ENCODE measurements at places on chromosomes 6 and 20.

DNA sequence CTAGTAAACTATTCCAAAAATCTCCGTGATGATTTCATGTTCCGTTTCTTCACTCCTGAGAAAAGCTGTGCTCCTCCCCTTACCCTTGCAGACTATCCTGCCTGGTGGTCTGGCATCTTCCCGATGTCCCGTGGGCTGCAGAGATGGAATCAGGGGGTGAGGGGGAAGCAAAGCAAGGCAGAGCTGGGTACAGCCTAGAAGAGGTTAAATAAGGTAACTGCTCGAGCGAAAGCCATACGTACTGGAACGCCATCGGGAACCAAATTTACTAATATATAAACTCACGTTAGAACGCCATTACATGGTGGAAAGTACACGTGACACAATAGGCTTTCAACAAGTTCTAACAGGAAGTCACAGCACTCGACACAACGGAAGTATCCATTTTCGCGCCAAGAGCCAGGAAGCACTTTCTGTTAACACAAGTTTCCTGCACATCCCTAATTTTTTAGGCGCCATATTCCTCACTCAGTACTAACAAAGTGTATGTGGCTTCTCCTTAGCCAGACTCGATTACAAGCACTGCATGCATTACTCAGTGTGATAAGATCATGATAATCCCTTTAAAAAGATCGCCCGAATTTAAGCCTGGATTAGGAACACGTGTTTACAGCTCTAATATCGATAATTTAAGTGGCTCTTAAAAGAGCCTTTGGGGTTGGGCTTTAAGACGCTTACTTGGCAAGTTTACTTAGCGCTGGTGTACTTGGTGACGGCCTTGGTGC, 101.6 kb upstream of the PRSS16 start:
- peak; percentile 91 for DNase-seq

GRCh38 chr20:4750381-4750780, 28.7 kb downstream of the PRND start:
- no peak for DNase-seq

DNA sequence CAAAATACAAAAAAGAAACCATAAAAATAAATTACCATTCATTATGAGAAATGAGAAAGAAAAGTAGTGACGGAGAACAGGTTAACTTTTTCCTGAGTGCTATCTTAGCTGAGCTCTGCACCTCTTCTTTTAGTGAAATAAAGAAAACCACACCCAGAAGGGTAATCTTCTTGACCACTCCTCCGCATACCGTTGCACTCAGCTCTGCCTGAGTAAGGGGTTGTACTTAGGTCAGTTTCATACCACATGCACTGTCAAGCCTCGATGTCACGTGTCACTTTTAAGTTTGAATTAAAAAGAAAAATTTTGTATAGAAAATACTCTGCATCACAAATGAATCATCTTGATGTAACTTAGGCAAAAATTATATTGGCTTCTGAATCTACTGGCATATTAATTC, 2.8 kb downstream of the EZR start:
- no peak for DNase-seq

GRCh38 chr6:16583144-16583762, 178.0 kb downstream of the ATXN1 start:
- DNase-seq, result no peak

DNA sequence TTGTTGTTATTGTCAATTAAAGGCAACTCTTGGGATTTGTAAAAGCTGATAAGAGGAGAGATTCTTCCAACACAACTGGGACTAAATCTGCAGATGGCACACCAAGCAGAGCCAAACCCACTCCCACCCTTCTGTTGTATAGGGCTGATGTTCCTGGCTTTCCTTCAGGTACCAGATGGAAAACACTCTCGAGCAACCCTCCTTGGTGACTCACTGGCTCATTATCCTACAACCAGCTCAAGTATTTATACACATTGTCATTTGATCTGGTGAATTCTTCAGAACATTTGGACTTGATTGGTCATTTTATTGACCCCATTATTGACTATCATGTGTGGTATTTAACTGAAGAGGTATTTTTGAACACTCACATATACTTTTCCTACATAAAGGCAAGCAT, 190.3 kb upstream of the PCSK2 start:
- no peak for DNase-seq

DNA sequence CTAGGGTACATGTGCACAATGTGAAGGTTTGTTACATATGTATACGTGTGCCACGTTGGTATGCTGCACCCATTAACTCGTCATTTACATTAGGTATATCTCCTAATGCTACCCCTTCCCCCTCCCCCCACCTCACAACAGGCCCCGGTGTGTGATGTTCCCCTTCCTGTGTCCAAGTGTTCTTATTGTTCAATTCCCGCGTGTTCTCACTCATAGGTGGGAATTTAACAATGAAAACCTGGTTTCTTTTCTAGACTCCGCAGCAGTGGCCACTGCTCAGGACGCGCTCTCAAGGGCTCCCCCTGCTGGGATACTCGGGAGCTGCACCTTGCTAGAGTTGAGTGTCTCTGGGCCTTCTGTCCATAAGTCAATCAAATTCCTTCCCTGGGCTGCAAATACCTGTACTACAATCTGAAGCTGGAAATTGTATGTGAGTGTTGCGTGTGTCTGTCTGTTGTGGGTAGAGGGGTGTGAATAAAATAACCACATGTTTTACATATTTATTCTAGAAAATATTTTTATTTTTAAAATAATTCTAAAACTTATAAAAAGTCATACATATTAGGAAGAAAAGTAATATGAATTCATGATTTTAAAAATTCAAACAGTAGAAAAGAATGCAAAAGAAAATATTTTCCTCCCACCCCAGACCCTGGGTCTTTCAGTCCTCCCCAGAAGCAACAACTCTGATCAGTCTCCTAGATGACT, 8.2 kb upstream of the CEP250 start:
- DNase-seq, result peak; percentile 59

GRCh38 chr6:13390658-13391057, 62.3 kb upstream of the TBC1D7 start:
- no peak for DNase-seq

GRCh38 chr6:71855406-71855805, 30.9 kb upstream of the RIMS1 start:
- DNase-seq, result peak; percentile 13

- no peak for DNase-seq
Measured at GRCh38 chr20:55805138-55805537, 200.2 kb downstream of the CBLN4 start.

DNA sequence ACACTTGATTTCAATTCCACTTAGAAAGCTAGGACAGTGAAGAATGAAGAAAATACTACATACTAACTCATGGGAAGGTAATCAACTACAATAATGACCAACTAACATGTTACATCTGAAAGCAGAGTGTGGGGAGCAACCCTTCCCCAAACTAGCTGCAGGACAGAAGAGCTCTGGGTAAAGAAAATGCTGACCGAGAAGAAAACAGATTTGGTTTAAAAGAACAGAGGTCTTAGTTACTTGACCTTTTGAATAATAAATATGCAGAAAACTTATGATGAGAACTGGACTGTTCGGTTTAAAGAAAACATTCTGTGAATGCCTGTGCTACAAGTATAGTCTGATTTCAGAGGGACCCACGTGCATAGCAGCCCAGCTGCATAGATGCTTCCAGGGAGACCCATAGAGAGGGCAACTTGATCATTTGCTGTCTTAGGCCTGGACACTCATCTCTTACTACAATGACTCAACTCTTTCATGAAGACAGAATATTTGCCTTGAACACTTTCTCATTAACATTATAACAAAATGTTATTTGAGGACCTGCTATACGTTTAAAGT, 53.5 kb downstream of the RALGAPA2 start:
- DNase-seq, result no peak

DNA sequence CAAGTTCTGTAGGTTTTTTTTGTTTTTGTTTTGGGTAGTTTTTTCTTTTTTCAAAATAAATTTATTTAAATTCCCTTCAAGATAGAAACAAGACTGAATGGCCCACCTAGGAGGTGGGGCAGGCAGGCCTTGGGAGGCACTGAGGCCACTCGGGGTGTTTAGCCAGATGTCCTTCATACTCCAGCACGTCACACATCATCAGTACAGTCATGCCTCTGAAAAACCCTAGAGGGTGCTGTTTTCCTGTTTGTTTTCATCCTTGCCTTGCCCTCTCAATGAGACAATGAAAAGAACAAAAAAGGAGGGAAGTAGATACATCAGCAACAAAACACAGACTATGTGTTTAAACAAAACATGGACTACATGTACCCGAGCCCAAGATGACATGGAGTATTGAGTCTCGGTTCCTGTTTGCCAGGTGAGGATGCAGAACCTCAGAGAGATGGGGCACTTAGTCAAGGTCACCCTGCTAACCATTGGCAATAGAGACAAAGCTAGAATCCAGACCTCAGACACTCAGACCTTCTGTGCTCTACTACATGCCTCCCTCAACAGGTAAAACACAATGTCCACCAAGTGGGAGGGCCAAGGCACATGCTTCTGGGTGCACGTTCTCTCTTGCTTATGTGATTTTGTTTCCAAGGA, 26.8 kb upstream of the CLIC5 start:
- peak; percentile 58 for DNase-seq

- peak; percentile 58 for DNase-seq
Measured at GRCh38 chr6:147285087-147285855, 81.1 kb downstream of the STXBP5 start.

DNA sequence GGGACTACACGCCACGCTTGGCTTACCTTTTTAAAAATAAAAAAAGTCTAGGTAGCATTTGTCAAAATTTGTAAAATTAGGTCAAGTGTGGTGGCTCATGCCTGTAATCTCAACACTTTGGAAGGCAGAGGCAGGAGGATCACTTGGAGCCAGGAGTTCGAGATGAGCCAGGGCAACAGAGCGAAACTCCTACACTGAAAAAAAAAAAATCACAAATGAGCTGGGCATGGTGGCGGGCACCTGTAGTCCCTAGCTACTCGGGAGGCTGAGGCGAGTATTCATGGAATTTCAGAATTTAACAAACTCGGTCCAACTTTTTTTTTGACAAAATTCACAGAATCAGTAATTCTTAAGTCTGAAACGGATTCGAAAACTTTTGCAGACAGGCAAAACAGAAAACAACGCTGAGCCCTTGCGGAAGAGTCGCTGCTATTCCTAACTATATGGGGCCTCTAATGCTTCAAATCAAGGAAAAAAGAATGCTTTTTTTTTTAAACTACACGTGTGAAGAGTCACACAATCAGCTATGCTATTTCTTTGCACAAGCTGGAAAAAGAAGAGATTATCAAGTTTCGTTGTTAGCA, 62.9 kb downstream of the GTF2H5 start:
- DNase-seq, result no peak

- DNase-seq, result no peak
Measured at GRCh38 chr6:5202941-5203340, 57.8 kb downstream of the LYRM4 start.

DNA sequence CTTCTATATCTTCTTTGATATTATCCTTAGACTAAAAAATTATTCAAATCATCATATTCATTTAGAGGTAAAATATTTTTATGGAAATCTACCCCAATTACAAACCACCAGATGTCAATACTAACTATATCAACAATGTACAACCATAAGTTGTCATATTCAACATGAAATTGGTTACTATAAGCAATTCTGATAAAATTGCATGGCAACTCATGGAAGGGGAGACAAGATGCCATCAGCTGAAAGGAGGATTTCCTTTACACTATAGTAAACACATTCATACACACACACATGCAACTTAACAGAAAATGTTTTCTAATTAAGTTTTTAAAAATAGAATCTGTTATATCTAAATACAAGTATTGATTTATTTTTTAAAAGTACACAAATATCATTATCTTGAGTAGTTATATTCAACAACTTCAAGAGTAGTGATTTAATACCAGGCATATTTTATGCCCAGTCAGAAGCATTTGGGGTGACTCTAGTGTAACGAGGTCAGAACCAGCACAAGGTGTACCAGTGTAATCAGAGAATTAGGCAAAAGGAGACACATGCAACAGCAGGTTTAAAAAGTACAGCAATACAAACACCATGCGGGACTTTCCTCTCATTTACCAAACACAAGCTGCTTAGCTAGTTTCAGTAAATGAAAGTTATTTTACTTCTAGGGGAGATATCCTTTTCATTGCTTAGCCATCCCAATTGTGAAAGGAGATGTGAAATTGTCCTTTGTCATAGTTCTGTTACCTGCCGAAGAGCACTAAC, 1.0 kb downstream of the FILIP1 start:
- no peak for DNase-seq

GRCh38 chr6:156953479-156954146, 176.4 kb downstream of the ARID1B start:
- peak; percentile 97 for DNase-seq

DNA sequence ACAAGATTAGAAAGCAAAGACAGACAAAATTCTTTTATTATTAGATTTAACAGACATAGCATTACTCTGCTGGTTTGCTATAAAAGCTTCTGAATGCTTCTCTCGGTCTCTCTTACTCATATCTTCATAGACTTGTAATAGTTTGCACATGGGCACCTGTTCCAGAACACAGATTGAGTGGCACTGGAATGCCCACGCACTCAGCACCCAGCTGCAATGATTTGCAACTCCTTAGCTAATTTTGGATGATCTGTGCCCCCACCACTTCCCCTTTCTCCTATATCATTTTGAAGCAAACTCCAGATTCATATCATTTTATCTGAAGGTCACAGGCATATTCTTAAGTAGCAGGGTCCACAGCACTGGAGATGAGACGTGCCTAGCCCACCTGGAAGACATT, 148.8 kb downstream of the CFAP61 start:
- DNase-seq, result no peak

GRCh38 chr20:33408716-33409654, 7.7 kb upstream of the CDK5RAP1 start:
- DNase-seq, result no peak

All from HCEC 1CT (cell line).